ENCODE measurements at places on chromosomes 11 and 22.

DNA sequence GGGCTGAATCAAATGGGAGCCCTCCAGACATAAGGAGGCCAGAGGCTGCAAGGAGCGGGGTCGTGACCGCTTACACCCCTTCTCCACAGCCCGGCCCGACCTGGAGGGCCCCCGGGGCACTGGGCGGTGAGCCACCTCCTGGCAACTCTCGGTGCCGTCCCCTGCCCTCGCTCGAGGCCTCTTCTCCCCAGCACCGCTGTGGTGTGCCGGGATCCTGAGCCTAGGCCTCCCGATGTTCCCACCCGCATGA is 432 bp upstream of the GP1BB start:
- no peak for DNase-seq

GRCh38 chr22:40666151-40666848 is 13.0 kb upstream of the MCHR1 start:
- DNase-seq = no peak

- DNase-seq = no peak
Measured at GRCh38 chr11:95435192-95435591, 204.2 kb upstream of the SESN3 start.

DNA sequence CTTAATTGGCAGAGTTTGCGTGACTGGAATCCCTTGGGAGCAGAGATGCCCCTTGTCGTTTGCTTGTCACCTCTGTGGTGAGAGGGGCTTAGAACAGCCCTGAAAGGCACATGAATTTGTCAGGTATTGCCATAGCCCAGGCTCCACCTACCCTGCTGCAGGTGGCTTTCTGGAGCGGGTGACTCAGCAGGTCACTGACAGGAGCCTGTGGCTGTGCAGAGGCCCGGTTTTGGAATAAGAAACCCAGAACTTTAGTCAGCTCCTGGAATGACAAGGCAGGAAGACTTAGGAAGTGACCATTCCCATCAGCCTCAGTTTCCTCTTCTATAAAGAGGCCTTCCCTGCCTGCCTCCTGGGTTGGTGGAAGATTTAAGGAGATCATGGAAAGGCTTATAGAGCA is 539.7 kb downstream of the INSC start:
- no peak for DNase-seq

DNA sequence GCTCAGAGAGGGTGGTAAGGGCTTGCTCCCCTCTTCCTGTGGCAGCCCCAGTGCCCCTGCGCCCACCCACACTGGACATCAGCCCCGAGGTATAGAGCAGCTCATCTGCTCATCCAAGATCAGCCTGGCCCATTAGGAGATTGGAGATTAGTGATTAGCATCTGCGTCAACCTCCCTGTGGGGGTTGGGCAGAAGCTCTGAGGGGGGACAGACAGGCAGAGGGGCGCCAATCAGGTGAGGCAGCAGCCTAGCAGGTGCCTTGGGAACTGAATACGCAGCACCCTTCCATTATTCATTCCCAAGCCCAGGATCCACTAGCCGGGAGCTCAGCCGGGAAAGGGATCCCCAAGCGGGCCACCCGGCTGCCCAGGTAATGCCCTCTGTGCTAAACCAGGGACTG is 11.0 kb downstream of the SMTN start:
- DNase-seq = no peak

GRCh38 chr11:126229858-126230540 is 18.4 kb downstream of the FAM118B start:
- DNase-seq = no peak

DNA sequence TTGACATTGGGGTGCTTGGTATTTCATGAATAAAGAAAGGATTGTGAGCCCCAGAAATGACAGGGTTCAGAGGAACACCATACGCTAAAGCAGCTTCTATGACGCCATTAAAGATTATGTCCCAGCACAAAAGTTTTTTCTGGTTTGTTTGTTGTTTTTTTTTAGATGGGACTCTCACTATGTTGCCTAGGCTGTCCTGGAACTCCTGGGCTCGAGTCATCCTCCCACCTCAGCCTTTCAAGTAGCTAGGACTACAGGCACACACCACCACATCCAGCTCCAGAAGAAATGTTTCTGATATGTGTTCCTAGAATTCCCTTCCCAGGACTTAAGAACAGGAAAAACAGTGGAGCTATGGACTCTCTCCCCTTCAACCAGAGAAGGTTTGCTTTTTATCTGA is 2.6 kb upstream of the RHOG start:
- DNase-seq = no peak

DNA sequence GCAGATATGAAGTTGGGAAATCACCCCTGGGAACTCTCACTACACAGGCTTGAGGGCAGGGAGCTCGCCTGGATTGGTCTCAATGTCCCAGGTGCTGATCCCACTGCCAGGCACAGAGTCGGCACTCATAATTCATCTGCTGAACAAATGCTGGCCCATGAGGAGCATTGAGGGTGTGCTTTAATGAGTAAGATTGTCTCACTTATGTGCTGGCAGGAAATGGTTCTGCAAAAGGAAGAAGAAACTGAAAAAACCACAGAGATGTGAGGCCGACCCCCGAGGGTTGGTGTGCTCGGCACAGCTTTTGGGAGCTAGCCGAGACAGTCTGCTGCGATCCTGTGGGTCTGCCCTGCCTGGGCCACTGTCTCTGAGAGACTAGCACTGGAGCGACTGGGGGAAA is 9.4 kb downstream of the PLAAT2 start:
- no peak for DNase-seq

DNA sequence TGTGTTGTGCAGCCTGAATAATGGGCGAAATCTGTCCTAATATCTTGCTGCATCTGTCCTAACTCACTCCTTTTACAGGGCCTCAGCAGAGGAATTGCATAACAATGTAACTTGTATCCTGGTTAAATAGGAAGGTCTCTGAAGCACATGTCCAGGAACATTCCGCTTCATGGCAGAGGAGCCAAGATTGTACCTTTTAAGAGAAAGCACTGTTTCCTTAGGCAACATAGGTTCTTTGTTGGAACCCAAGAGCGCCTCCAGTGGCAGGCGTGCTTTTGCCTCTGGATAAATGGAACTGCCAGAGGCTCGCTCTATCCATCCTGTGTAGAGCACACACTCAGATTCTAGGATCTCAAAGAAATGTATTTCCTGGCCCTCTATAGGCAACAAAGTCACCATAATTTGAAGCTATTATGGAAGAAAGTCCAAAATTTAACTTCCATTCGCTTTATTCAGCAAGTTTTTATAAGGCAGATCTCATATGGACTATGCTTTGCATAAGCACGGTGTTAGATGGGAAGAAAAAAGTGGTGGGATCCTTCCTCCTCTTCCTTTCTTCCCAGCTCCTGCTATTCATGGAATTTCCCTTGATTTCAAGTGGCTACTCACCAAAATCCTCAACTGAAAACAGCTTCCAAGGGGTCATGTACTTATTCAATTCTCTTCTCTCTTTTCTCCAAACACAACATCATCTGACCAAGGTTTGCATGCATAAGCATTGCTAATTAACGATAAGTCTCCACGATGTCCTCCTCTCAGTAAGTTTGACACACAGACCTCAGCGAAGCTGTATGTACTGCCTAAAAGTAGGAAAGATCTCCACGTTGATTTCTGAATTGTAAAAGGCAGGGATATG is at the start of gene BLID:
Gene BLID, minus strand, starts transcription at position 692 of the 856 bp plus-strand sequence. Its CDS starts 293 bp downstream, at position 399.
- DNase-seq = no peak

DNA sequence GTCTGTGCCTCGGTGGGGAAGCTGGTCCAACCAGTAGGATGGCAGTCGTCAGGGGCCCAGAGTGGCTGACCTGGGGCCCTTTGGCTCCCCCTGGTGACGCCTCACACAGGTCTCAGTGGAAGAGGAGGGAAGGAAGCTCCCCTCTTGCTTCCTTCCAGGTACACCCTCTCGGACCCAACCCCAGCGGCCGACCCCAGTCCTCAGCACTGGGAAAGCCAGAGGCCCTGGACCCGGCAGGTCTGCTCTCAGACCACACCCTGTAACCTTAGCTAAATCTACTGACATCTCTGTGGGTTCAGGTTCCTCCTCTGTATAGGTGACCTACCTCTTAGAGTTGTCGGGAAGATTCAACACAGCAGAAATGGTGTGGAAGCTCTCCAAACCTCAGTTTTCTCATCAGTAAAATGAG is 3.4 kb upstream of the SCUBE1 start:
- peak; percentile 48 for DNase-seq

GRCh38 chr22:22802339-22802970 is 85.2 kb upstream of the IGLL5 start:
- no peak for DNase-seq

DNA sequence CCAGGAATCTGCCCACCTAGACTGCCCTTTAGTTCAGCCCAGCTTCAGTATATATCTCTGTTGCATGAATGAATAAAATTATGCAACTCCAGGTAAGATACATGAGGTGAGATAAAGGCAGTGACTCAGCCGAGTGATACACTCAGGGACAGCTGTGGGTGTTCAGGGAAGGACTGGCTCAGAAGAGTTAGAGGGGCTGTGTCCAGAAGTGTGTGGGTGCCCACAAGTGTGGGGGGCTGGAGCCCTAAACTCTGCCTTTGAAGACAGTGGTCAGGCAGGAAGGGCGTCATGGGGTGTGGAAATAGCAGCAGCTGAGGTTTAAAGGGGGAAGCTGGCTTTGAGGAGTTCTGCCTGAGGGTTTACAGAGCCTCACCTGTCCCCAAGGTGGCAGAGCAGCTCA is 8.3 kb downstream of the FTH1 start:
- DNase-seq = no peak

GRCh38 chr11:27410272-27410671 is 47.3 kb upstream of the CCDC34 start:
- no peak for DNase-seq

DNA sequence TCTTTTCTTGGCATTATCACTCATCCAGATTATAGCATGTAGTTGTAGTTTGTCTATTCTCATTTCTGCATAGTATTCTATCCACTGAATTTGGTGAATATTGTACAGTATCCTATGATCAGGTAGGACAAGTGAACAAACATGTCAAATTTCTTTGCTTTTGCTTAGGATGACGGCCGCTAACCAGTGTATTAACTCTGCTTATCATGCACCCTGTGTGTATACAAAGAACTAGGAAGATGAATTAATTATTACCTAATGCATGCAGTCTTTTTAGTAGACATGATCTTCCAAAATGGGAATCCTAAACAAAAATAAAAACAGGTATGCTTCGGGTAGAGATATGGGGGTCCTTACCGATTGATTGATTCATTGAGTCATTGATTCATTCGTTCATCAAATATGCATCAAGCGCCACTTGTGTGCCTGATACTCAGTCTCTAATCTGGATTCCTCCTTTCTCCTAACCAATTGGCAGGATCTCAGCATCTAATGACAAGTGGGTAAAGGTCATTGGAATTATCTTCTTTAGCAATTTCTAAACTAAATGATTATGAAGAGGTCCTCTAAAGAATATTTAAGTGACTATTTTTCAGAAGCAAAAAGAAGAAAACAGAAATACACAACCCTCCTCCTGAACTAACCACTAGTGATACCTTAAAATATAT is 27.9 kb downstream of the PRDM11 start:
- DNase-seq = no peak

- DNase-seq = no peak
Measured at GRCh38 chr11:120329556-120329955, 4.5 kb downstream of the TLCD5 start.
